Activated T-cell treated with anti-CD3 and anti-CD28 coated beads for 24 hours (primary cell): ENCODE measurements at places on chromosomes 6 and 20.

DNA sequence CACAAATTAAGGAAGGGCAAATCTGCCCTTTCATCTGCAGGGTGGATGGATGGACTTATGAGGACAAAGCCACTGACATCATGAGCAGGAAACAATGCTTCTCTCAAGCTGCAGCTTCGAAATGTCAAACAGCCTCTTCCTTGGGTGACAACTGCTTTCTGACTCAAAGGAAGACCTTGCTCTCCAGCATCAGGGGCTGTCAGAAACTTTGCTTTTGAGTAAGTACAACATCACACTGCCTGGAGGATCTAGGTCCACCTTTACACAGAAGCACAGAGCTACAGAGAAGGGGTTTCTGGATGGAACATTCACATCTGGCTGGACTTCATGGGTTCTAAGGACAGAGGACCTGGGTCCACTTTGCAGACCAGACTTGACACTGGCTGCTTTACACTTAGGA is 5.9 kb downstream of the CST1 start:
- DNase-seq = no peak

DNA sequence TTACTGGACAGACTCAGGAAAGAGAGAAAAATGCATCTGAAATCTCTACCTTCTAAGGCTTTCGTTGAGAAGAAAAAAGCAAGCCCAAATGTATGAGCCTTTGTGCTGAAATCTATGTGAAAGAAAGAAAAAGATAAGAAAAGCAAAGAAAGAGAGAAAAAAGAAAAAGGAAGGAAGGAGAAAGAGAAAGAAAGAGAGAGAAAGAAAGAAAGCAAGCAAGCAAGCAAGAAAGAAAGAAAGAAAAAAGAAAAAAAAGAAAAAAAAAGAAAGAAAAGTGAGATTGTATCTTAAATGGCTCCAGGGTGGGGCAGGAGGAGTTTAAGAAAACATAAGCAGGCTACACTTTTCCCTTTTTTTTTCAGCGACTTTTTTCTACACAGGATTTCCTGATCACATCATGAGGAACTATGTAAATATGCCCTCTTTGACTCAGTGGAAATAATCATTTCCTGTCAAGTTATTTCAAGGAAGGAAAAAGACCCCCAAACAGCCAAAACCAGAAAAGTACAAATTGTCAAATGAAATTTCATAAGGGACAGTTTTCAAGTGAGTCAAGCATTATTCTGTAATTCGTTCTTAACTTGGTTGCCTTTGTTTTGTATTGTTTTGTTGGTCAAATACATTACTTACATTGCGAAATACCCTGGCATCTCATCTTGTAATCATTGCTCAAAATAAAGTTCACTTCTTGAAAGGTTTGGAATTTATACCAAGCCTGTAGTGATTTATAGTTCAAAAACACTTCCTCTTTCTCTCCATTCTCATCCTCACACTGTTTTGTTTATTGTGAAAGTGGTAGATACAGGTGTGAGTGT is 79.5 kb upstream of the RNF217 start:
- DNase-seq = no peak

DNA sequence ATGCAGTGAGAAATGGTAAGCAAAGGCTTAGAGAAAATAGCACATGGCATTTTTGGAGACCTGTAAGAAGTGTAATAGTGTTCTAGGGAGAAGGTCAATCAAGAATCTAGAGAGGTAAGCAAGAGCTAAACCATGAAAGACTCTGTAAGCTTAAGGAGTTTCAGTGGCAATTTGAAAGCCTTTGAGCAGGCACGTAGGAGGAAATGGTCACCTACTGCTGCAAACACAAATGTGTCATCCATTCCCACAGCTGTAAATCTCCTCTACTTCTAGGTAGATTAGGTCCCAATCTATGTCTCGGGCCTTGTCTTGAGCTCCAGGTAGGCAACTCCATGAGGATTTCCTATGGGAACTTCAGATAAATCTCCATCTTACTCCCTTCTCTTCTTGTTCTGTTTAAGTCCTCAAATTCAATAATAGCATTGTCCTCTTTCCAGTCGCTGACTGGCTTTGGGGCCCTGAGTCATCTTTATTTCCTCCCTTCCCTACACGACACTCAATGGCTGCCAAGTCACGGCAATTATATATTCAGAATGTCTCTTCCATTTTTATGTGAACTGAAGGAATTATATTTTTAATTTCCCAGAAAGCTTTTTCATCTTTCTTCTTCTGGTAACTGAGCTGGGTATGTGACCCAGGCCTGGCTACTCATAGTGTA is 24.2 kb upstream of the PAQR8 start:
- no peak for DNase-seq

DNA sequence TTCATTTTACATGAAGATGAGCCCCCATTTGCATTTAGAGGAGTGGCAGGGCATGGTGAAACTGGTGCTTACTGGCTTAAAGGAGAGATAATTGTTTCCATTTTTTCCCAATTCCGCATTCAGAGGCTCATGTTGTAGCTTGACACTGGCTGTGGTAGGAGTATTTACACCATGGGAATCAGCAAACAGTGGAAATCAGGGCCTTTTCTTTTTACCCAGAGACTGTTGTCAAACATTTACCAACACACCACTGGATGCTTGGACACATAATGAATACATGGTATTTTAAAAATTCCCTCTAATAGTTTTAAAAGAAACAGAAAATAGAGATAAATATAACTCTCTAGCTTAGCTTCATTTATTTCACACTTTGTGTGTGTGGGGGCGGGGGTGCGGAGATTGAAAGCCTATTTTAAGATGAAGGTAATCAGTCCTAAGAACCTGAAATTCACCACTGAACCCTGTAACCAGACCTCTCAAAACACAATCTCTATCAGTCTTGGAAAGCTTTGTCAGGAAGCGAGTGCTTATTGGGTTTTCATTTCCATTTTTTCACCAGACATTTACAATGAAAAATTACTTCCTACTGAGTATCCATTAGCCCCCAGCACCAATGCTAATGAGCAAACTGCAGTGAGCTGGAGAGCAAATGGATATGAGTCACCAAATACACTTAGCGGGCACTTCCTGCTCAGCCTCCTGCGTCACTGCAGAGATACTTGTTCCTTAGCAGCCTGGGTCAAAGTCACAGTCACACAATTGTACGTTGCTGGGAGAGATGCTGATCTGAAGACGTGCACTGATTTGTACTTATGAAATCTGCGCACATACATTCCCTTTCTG is 532.0 kb downstream of the BCKDHB start:
- no peak for DNase-seq

DNA sequence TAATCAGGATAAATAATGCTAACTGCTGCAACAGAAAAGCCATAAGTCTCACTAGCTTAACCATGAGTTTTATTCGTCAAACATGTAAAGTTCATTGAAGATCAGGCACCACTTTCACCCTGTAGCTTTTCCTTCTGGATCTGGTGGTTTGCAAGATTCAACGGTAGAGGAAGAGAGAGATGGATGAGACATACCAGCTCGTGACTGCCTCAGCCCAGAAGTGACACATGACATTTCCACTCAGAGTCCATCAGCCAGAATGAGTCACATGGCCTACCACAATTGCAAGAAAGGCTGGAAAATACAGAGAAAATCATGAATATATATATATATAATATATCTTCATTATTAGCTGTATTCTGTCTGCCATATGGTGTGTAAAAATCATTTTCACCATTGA is 29.0 kb downstream of the SPTLC3 start:
- no peak for DNase-seq
